ENCODE measurements at places on chromosomes 1 and 21.

GRCh38 chr1:157156058-157156541, 17.9 kb upstream of the ETV3 start:
- peak; percentile 55 for DNase-seq

GRCh38 chr1:42815941-42816584, 859 bp upstream of the ERMAP start:
- no peak for DNase-seq

DNA sequence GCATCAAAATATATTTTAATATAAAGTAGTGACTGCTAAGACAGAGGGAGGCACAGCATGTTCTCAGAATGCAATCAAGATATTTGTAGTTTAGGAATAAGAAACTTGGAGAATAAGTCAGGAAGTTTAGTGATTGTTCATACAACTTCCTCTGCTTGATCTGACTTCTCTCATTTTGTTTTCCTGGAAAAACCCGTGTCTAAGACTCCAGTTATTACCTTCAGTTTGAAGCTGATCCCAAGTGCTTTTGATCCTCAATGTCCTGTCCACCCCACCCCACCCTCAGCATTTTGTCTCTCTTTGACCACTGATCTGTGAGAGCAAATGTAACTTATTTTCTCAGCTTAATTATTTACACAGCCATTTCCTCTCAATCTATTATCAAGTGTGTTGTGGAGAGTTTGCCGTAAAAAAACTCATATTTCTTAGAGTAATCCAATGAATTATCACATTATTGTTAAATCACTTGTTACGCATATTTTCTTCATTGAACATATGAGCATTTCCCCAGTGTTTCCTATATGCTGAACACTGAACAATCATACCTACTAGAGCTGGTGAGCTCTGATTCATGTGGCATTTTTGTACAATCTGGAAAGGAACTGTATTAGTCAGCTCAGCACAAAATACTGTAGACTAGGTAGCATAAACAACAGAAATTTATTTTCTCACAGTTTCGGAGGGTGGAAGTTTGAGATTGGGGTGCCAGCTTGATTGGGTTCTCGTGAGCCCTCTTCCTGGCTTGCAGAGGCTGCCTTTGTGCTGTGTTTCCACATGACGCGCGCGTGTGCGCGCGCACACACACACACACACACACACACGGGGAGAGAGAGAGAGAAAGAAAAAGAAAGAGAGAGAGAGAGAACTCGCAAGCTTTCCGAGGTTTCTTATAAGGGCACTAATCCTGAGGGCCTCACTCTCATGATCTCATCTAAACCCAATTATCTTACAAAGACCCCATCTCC, 65.5 kb upstream of the DPYD start:
- DNase-seq = no peak

DNA sequence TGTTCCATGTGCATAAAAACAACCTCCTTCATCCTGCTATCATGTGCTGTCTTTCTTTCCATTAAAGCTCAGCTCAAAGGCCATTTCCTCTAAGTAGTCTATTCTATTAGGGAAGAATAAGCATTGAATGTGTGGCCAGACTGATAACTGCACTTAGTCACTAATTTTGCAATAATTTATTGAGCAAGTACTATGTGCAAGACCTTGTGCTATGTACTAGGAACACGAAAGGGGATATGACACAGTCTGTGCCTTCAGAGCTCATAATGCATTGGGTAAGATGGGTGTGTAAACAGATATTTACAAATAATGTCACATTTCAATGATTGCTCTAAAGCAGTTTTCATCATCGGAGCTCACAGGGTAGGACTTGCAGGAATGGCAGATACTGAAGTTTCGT, 54.2 kb downstream of the NMNAT2 start:
- DNase-seq = no peak

GRCh38 chr1:226131639-226132038, 54.9 kb downstream of the ACBD3 start:
- no peak for DNase-seq

- DNase-seq = no peak
These were observed 121.1 kb downstream of the PSMG1 start for GRCh38 chr21:39062196-39062595.

DNA sequence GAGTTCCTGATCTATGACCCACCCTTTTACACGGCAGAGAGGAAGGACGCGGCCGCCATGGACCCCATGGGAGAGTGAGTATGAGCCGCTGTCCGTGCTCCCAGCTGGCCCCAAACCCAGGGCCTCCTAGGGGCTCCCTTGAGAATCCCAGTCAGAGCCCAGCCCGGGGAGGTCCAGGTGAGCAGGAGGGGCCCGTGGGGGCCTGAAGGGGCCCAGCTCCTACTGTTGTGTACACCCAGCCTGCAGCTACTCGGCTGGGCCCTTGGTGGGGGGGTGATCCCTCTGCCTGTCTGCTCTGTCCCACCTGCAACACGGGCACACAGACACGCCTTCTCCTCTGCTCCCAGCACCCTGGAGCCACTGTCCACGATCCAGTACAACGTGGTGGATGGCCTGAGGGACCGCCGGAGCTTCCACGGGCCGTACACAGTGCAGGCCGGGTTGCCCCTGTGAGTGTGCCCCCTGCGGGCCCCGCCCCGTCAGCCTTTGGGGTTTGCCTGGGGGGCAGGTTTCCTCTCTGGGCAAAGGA, 28.6 kb upstream of the LRRC3 start:
- DNase-seq = no peak

GRCh38 chr1:22619252-22619651, 17.2 kb upstream of the C1QA start:
- DNase-seq = no peak

- no peak for DNase-seq
These were observed 77.6 kb downstream of the XCL2 start for GRCh38 chr1:168466092-168466713.

- DNase-seq = no peak
These were observed 29.0 kb upstream of the LGALS8 start for GRCh38 chr1:236494586-236495466.

GRCh38 chr1:85609976-85610375, 29.4 kb downstream of the CCN1 start:
- no peak for DNase-seq

DNA sequence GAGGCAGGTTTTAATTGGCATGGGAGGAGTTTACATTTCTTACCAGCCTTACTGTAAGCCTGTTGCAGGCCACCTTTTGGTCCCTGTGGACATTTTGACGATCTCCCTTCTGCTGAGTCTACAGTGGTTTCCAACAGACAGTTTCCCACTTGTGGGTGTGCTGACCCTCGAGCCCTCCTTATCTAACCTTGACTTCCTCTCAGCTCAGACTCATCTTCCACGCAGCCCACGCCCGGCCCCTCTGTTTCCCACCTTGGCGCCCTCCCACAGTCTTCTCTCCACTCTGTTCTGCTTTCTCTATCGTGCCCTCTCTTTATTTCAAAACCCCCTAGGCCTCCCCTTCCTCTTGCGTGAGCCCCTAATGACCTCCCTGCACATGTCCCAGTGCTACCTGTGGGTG, 6.1 kb upstream of the ARL8A start:
- no peak for DNase-seq

DNA sequence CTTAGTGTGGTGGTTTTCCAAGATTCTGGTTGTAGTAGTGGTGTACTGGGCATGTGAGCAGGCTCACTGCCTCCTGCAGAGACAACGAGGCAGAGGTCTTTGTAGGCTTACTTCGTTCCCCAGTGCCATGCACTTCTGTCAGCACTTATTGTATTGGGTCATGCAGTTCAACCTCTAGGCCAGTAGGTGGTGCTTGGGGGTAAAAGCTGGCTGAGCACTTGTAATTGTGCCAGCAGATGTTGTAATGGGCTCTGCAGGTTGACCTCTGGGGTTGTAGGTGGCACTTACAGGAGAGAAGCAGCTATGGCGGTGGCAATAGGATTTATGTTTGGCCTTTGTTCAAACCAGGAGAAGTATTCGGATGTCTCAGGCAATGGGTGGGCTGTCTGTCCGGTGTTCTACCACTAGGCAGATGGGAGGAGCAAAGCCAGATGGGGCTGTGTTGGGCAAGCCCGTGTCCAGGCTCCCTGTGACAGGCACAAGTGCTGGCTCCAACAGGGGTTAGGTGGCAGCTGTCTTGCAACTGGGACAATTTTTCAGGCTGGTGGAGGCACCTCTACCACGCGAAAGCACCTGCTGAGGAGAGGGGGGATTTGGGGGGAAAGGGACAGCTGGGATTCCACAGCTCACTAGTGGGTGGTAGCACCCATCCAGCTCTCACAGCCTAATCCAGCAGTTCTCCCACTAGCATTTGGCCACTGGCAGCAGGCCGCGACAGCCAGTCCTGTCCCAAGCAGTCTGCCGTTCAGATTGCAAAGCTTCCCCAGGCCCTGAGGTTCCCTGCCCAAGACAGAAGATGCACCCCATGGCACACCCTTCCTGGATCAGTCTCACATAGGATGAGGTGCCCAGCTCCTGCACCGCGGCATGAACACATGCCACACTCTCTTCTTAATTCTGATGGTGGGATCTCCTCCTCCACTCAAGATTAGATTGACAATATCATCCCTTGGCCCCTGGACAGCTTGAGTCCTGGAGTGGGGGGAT, 274.5 kb downstream of the CTH start:
- DNase-seq = no peak

GRCh38 chr1:200856716-200857357, 15.9 kb upstream of the GPR25 start:
- DNase-seq = no peak

All from stimulated activated CD8-positive, alpha-beta memory T cell treated with anti-CD3 and anti-CD28 coated beads, Interleukin-4, amount 100 ng/mL, for 1 hour (primary cell).